ENCODE measurements at places on chromosomes 3 and 15. TPM values are rescaled to one million over a fixed set of nuclear protein-coding genes. Genes with fewer than 3 reads are reported as not detected.

The ZFYVE19 gene
- total RNA-seq: 20.3 TPM

The GABRR3 gene
- 0.11 TPM for total RNA-seq

The FBXL2 gene
- total RNA-seq: 15.1 TPM

The CHRNA5 gene
- total RNA-seq: 3.3 TPM

The RARB gene
- total RNA-seq: 70.7 TPM

The ACVR2B gene
- 11.7 TPM for total RNA-seq

The CPNE9 gene
- not detected for total RNA-seq

The TRIM42 gene
- total RNA-seq: not detected

The TGM5 gene
- 0.26 TPM for total RNA-seq

The KNL1 gene
- total RNA-seq: 39.5 TPM

The ARNT2 gene
- total RNA-seq: 9.7 TPM

The CHCHD4 gene
- 7.7 TPM for total RNA-seq

The HESX1 gene
- total RNA-seq: 2.3 TPM

The BCL2A1 gene
- 2.3 TPM for total RNA-seq

The GOLGA6B gene
- 0.26 TPM for total RNA-seq

The EXD1 gene
- not detected for total RNA-seq

The TRH gene
- 0.16 TPM for total RNA-seq

The CDC25A gene
- 3.7 TPM for total RNA-seq

The SLC9C1 gene
- total RNA-seq: 1.9 TPM

The SGO1 gene
- 6.9 TPM for total RNA-seq

The UQCC5 gene
- 5.7 TPM for total RNA-seq

The SACM1L gene
- total RNA-seq: 77.9 TPM

The MYRIP gene
- 2.9 TPM for total RNA-seq

The PPP1R14D gene
- not detected for total RNA-seq

The SMCO1 gene
- total RNA-seq: not detected
